Fibroblast of skin of left quadriceps (primary cell): ENCODE measurements at places on chromosomes 7 and 10.

DNA sequence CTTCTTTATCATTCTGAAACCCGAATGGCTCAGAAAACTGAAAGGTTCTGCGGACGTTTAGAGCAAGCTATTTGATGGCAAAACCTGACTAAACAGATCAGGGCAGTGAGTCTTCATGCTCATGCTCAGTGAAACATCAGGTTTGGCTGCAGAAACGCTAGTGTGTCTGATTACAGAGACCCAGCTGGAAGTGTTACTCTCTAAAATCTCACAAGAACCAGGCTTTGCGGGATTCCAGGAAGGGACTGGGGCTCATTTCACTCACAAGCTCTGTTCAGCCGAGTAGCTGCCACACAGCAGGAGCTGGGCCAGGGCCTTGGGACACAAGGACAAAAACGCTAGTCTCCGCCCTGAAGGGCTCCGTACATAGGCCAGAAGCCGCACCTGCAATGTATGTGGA is 2.9 kb downstream of the PITRM1 start:
- DNase-seq, result no peak

DNA sequence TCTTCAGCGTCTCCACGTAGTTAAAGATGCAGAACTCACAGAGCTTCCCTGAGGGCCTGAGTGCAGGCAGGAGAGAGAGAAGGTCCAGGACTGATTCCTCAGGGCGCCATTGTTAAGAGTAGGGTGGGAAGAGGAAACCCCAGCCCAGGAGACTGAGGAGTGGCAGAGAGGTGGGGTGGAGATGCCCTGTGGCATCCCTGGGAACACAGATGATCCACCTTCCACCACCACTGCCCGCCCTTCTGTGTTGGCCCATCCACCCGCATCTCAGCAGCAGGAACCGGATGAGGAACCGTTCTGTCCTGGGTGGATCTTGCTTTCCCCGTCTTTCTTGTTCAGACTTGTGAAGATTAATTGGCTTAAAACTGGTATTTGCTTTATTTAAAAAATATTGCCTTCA is 48.3 kb downstream of the PFKP start:
- DNase-seq, result no peak

- DNase-seq, result peak; percentile 47
Measured at GRCh38 chr7:54811846-54812254, 52.8 kb upstream of the SEC61G start.

DNA sequence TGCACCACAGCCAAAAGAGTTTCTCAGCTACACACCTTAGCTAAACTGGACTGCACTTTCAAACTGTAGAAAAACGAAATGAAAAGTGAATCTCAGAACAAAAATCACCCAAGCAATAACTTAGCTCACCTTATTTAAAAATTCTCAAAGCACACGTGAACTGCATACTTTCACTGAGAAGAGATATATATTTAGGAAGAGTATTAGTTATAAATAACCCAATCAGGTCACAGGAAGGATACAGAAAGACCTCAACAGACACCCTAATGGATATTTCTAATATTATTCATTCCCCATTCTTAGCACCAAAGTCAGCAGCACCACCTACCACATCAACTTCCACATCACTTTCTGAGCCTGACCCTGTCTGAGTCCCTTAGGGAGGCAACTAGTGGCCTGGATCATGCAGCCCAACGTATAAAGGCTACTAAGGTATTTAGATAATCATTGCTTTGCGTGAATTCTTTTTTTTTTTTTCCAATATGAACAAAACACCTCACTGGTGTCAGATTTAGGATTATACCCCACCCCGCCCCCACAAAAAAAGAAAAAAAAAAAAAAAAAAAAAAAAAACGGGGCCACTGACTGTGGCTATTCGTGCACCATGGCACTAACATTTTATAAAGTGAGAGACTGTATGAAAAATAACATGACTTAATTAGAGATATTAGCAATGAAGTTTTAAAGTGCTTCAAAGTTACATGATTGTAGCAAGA is 2.6 kb downstream of the ABI1 start:
- no peak for DNase-seq

- no peak for DNase-seq
Measured at GRCh38 chr10:79200346-79200745, 131.6 kb downstream of the ZMIZ1 start.

DNA sequence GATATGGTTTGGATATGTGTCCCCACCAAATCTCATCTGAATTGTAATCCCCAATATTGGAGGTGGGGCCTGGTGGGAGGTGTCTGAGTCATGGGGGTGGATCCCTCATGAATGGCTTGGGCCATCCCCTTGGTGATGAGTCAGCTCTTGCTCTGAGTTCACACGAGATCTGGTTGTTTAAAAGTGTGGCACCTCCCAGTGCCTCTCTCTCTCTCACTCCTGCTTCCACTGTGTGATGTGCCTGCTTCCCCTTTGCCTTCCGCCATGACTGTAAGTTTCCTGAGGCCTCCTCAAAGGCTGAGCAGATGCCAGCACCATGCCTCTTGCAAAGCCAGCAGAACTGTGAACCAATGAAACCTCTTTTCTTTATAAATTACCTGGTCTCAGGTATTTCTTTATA is 4.8 kb upstream of the GCK start:
- peak; percentile 2 for DNase-seq

GRCh38 chr7:151381348-151382078 is 28.3 kb downstream of the WDR86 start:
- DNase-seq, result no peak

GRCh38 chr7:40530292-40530691 is 395.5 kb downstream of the SUGCT start:
- peak; percentile 42 for DNase-seq

DNA sequence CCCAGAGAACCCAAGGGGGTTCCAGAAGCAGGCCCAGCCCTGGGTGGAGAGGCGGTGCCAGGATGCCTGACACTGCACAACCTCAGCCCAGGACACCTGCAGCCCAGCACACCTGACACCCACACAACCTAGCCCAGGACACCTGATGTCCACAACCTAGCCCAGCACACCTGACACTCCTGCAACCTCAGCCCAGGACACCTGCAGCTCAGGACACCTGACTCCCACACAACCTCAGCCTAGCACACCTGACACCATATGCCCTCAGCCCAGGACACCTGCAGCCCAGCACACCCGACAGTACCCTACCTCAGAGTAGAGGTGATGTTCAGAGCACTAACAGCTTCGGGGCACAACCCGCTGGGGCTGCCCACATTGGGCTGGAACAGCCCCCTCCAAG is 87.3 kb downstream of the PAXIP1 start:
- no peak for DNase-seq

DNA sequence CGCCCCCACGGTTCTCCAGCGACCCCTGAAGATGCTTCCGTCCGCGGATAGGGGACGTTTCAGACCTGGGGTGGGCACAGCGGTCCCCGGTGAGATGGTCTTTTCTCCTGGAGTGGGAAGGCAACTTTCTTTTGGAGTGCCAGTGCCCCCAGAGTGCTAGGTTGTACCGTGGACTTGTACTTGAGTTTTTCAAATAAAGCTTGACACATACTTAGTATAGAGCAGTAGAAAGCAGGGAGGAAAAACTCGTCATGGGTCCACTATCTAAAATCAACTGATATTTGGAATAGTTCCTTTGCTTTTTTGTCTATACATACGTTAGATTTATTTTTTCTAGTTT is 28.4 kb downstream of the RBM20 start:
- no peak for DNase-seq

- DNase-seq, result no peak
Measured at GRCh38 chr10:118966850-118967125, 62.7 kb upstream of the NANOS1 start.
